SK-N-SH (cell line): ENCODE measurements at places on chromosomes 6 and 20.

- DNase-seq, result no peak
These were observed 118.4 kb downstream of the SASH1 start for GRCh38 chr6:148460876-148461646.

- no peak for DNase-seq
These were observed 59.9 kb downstream of the MDGA1 start for GRCh38 chr6:37637562-37638413.

- no peak for DNase-seq
These were observed 19.1 kb downstream of the VSTM2L start for GRCh38 chr20:37922016-37922415.

DNA sequence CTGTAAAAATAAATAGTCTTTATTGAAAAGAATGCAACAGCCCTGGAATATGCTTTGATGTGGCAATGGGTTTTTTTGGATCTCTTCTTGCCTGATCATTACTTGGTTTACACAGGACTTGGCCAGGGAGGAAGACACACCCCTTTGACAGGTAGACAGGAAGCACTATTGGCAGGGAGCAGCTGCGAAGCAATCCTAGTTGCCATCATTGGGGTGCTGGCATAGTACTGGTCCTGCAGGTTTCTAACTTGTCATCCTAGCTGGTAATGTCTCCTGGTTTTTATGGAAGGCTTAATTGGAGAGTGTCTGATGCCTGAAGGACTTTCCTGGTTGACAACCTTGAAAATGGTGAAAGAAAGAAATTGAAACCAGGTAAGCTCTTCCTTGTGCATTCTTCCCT, 71.2 kb upstream of the CCN6 start:
- no peak for DNase-seq

DNA sequence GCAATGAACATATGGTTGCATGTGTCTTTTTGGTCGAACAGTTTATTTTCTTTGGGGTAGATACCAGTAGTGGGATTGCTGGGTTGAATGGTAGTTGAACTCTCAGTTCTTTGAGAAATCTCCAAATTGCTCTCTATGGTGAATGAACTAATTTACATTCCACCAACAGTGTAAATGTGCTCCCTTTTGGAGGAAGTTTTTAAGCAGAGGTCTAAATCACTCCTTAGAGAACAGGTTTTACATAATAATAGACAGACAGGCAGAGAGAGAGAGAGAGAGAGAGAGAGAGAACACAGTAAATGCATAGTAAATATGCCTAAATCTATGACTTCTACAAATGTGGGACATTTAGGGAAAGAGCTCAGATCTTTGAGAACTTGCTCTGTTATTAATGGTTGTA, 37.6 kb downstream of the GRM1 start:
- DNase-seq, result no peak

- peak; percentile 83 for DNase-seq
These were observed 60.7 kb downstream of the VAPB start for GRCh38 chr20:58449681-58450221.

DNA sequence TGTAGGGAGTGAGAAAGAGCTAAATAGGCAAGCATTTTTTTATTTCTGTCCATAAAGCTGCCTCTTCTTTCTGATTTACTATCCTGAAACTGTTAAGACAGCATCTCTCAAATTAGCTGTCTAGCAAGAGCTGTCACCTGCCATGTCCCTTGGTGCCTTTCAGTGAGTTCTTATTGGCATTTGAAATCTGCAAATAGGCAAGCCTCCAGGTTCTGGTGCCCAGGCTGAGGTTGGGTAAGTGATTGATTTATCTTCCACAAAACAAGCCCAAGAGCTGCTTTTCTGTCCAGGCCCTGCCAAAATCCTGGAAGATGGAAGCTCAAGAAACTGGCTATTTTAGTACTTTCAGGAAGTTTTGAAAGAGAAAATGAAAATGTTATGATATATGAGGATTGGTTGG, 22.4 kb downstream of the MANEA start:
- no peak for DNase-seq

DNA sequence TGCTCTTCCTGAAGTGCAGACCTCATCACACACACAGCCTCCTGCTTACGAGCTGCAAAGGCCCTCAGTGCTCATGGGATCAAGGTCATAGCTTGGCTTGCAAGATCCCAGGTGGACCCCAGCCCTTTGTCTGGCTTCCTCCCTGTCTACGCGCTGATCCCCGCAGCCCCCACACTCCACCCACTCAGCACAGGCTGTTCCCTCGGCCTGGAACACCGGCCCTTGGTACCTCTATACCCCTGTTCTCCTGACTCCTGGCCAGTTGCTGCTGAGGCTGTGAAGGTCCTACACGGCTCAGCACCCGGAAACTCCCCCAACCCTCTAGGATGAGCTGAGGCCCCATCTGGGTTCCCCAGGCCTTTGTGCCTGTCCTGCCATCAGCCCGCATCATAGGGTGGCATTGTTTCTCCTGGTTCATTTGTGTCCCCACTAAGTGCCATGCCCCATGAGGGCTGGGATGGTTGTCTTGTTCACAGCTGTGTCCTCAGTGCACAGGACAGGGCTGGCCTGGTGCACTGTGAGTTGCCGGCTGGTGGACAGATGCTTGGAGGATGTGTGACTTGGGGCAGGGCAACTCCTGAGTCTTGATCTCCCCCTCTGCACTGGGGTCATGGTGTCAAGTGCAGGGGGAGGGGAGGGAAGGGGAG, 57.0 kb downstream of the ADNP start:
- no peak for DNase-seq

DNA sequence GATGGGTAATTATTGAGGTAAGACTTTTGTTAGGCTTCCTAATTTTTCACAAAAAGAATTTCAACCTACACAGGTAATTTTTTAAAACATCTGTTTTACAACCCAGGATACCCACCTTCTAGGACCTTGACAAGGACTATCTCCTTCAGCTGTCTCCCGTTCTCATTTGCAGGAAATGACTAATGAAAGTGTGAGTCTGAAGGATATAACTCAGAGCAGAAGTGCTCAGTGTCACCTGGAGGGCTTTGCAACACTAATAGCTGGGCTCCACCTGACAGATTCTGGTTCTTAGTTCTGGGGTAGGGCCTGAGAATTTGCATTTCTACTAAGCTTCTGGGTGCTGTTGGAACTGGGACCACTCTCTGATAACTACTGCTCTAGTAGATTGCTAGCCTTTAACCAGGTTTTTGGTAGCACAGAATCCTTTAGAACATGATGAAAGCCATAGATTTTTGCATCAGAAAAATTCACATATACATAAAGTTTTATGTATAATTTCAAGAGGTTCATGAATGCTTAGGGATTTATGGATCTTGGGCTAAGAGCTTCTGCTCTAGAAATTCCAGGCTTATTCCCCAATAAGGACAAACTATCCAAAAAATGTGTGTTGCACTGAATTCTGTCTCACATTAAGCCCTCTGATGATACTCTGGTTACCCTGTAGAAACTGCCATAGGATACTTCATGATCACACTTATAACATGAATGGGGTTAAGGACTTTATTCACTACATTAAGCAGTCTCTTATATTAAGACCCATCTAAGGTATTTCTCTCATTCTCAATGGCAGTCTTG, 30.3 kb downstream of the AK9 start:
- no peak for DNase-seq
